ENCODE measurements at places on chromosomes 2 and 18.
A peak's percentile ranks its signal among the peaks of the same experiment; 100 is the strongest.

GRCh38 chr2:153953761-153954160 lies 82.0 kb downstream of the GALNT13 start:
- H3K27ac ChIP-seq = no peak overlapping the region
- no peaks in the 10 kb centered on the region for H3K27me3 ChIP-seq
- no peak for DNase-seq
- H3K4me3 ChIP-seq = no peak overlapping the region
- no peaks in the 10 kb centered on the region for H3K36me3 ChIP-seq

DNA sequence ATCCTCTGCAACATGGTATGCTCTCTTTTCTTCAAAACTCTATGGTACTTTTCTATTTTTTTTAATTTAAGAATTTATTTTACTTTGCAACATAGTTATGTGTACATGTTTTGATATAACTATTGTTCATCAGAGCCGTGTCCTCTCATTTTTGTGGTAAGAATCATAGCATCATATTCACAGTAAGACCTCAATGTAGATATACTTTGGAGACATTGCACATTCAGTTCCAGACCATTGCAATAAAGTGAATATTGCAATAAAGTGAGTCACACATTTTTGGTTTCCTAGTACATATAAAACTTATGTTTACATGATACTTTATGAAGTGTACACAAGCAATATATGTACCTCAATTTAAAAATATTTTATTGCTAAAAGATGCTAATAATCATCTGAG lies 22.7 kb upstream of the LINC00305 start:
- no peaks in the 10 kb centered on the region for H3K36me3 ChIP-seq
- no peak overlapping the region for H3K4me3 ChIP-seq
- H3K4me1 ChIP-seq = no peaks in the 10 kb centered on the region
- no peaks in the 10 kb centered on the region for H3K27me3 ChIP-seq
- DNase-seq = no peak

- no peaks in the 10 kb centered on the region for H3K36me3 ChIP-seq
- no peak overlapping the region for H3K4me3 ChIP-seq
- no peak overlapping the region for H3K27ac ChIP-seq
- no peaks in the 10 kb centered on the region for H3K4me1 ChIP-seq
- H3K27me3 ChIP-seq = peaks cover 18% of the 10 kb centered on the region
Measured at GRCh38 chr2:205948496-205948837, 137.5 kb downstream of the INO80D start.

- no peaks in the 10 kb centered on the region for H3K27me3 ChIP-seq
- no peak overlapping the region for H3K4me3 ChIP-seq
- no peak for DNase-seq
- H3K36me3 ChIP-seq = no peaks in the 10 kb centered on the region
Measured at GRCh38 chr2:64699712-64700111, 46.0 kb upstream of the SERTAD2 start.

GRCh38 chr2:228703152-228703551 lies 521.7 kb upstream of the SPHKAP start:
- no peak for DNase-seq
- H3K4me1 ChIP-seq = no peaks in the 10 kb centered on the region
- H3K27me3 ChIP-seq = no peaks in the 10 kb centered on the region
- no peaks in the 10 kb centered on the region for H3K36me3 ChIP-seq

DNA sequence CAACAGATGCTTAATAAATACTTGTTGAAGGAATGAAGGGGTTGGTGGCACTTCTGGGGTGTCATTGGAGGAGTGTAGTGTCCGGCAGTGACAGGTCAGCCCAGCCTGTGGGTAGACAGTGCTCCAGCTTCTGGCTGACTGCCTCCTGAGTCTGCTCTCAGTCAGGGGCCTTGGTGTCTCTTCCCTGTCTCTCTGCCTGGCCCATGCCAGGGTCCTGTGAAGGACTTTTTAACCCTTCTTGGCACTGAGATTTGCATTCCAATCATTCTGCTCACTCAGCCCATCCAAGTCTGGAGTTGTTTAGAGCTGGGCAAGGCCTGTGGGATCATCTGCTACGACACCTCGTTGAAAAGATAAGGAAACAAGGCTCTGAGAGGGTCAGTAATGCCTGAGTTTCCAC lies 1.4 kb upstream of the KCNK3 start:
- no peak overlapping the region for H3K4me3 ChIP-seq
- DNase-seq = no peak
- H3K27me3 ChIP-seq = peaks cover 33% of the 10 kb centered on the region
- H3K36me3 ChIP-seq = no peaks in the 10 kb centered on the region

- no peaks in the 10 kb centered on the region for H3K4me1 ChIP-seq
- no peak overlapping the region for H3K27ac ChIP-seq
- no peak for DNase-seq
- no peak overlapping the region for H3K4me3 ChIP-seq
- H3K27me3 ChIP-seq = no peaks in the 10 kb centered on the region
Measured at GRCh38 chr18:30106356-30106755, 936.2 kb downstream of the DSC3 start.

DNA sequence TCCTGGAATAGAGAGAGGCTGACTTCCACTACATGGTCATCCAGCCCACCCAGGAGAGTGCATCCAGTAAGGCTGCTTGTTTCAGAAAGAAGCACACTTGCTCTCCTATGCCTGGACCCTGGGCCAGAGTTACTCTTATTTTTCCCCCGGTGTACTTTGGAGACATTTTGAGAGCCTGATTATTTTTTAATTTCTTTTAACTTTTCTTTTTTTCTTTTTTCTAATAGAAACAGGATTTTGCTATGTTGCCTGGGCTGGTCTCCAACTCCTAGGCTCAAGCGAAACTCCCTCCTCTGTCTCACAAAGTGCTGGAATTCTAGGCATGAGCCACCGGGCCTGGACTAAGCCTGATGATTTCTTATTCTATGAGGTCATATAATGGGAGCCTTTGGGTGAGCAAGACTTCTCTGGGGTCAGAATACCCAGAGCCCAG lies 62.2 kb downstream of the RPL37A start:
- H3K36me3 ChIP-seq = no peaks in the 10 kb centered on the region
- no peak overlapping the region for H3K27ac ChIP-seq
- DNase-seq = no peak
- no peak overlapping the region for H3K4me3 ChIP-seq

GRCh38 chr18:13438507-13439056 lies 220.0 kb downstream of the LDLRAD4 start:
- no peak for DNase-seq
- H3K4me1 ChIP-seq = peaks cover 15% of the 10 kb centered on the region
- no peak overlapping the region for H3K27ac ChIP-seq
- no peaks in the 10 kb centered on the region for H3K27me3 ChIP-seq
- no peak overlapping the region for H3K4me3 ChIP-seq
- H3K36me3 ChIP-seq = no peaks in the 10 kb centered on the region

DNA sequence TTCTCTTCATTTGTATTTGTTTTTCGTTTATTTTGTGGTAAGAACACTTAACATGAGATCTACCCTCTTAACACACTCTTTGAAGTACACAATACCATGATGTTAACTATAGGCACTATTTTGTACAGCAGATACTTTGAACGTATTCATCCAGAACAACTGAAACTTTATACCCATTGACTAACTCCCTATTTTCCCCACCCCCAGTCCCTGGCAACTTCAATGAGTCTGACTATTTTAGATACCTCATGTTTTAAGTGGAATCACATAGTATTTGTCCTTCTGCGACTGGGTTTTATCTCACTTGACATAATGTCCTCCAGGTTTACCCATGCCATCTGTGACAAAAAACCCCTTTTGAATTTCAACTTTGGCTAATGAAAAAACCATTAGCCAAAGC lies 356.3 kb upstream of the CDH20 start:
- H3K36me3 ChIP-seq = no peaks in the 10 kb centered on the region
- H3K4me3 ChIP-seq = no peak overlapping the region
- H3K27me3 ChIP-seq = no peaks in the 10 kb centered on the region
- no peaks in the 10 kb centered on the region for H3K4me1 ChIP-seq
- no peak overlapping the region for H3K27ac ChIP-seq

GRCh38 chr18:79489051-79489898 lies 93.5 kb downstream of the NFATC1 start:
- H3K4me1 ChIP-seq = peaks cover 4% of the 10 kb centered on the region
- H3K27ac ChIP-seq = no peak overlapping the region
- H3K36me3 ChIP-seq = peaks cover 20% of the 10 kb centered on the region

GRCh38 chr18:22523481-22523880 lies 105.8 kb upstream of the CTAGE1 start:
- H3K27ac ChIP-seq = no peak overlapping the region
- no peaks in the 10 kb centered on the region for H3K4me1 ChIP-seq
- no peaks in the 10 kb centered on the region for H3K36me3 ChIP-seq
- DNase-seq = no peak

GRCh38 chr2:241072151-241072550 lies 29.9 kb downstream of the MTERF4 start:
- no peak overlapping the region for H3K27ac ChIP-seq
- H3K4me1 ChIP-seq = no peaks in the 10 kb centered on the region

DNA sequence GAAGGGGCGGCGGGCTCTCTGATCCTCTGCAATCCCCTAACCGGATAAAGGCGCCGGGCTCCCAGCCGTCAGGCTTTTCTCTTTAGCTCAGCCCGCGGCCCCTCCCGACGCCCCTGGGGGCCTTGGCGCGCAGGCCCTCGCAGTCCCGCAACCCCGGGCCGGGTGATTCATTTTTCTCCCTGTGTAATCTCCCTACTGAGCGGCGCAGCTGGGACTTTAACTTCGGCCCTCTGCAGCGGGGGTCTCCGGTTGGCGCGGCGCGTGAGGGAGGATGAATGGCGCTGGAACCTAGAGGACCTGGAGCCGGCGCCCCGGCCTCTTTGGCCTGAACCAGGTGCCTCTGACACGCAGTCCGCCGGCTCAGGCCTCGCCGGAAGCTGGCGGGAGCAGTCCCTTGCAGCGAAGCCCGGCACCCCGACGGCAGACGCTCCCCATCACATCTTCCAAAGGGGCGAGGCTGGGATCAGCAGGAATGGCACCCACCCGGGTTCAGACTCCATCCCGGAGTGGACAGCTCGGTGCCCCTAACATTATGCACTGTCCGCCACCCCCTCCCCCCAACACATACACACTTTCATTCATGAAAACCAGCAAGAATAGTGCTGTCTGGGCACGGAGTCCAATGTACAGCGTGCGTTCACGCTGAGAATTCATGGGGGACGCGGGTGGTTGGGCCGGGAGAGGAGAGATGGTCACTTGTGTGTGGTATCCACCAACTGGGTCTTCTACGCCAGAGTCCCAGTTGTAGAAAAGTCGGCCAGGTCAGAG lies 1.2 kb downstream of the CNGA3 start:
- no peaks in the 10 kb centered on the region for H3K36me3 ChIP-seq
- H3K27me3 ChIP-seq = peaks cover 47% of the 10 kb centered on the region
- H3K4me3 ChIP-seq = no peak overlapping the region
- H3K4me1 ChIP-seq = peaks cover 18% of the 10 kb centered on the region
- no peak overlapping the region for H3K27ac ChIP-seq

GRCh38 chr2:70981866-70982810 lies 3.7 kb downstream of the ANKRD53 start:
- peaks cover 2% of the 10 kb centered on the region for H3K36me3 ChIP-seq
- H3K27me3 ChIP-seq = no peaks in the 10 kb centered on the region
- H3K4me1 ChIP-seq = peaks cover 30% of the 10 kb centered on the region
- H3K4me3 ChIP-seq = no peak overlapping the region

DNA sequence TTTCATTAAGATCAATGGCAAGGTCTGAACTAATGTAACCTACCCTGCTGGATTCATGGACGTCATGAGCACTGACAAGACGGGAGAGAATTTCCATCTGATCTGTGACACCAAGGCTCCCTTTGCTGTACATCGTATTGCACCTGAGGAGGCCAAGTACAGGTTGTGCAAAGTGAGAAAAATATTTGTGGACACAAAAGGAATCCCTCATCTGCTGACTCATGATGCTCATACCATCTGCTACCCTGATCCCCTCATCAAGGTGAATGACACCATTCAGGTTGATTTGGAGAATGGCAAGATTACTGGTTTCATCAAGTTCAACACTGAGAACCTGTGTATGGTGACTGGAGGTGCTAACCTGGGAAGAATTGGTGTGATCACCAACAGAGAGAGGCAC lies 82.3 kb upstream of the NDUFV2 start:
- H3K27me3 ChIP-seq = no peaks in the 10 kb centered on the region
- H3K27ac ChIP-seq = no peak overlapping the region
- no peak for DNase-seq
- H3K36me3 ChIP-seq = no peaks in the 10 kb centered on the region
- no peak overlapping the region for H3K4me3 ChIP-seq

GRCh38 chr2:210620456-210620855 lies 64.1 kb downstream of the CPS1 start:
- H3K4me1 ChIP-seq = no peaks in the 10 kb centered on the region
- no peak overlapping the region for H3K27ac ChIP-seq
- H3K27me3 ChIP-seq = no peaks in the 10 kb centered on the region

- H3K27me3 ChIP-seq = no peaks in the 10 kb centered on the region
- peak overlapping the region; percentile 42 for H3K27ac ChIP-seq
- H3K4me3 ChIP-seq = no peak overlapping the region
Measured at GRCh38 chr2:216084547-216084946, 2.8 kb downstream of the TMEM169 start.

- no peak for DNase-seq
- H3K27me3 ChIP-seq = no peaks in the 10 kb centered on the region
- no peaks in the 10 kb centered on the region for H3K4me1 ChIP-seq
- no peak overlapping the region for H3K27ac ChIP-seq
- H3K36me3 ChIP-seq = no peaks in the 10 kb centered on the region
Measured at GRCh38 chr2:211854832-211855231, 683.8 kb downstream of the ERBB4 start.

GRCh38 chr2:128791120-128791984 lies 472.7 kb upstream of the HS6ST1 start:
- DNase-seq = no peak
- no peaks in the 10 kb centered on the region for H3K27me3 ChIP-seq
- no peaks in the 10 kb centered on the region for H3K36me3 ChIP-seq
- no peaks in the 10 kb centered on the region for H3K4me1 ChIP-seq
- H3K4me3 ChIP-seq = no peak overlapping the region

GRCh38 chr18:3816610-3817363 lies 366.8 kb downstream of the TGIF1 start:
- DNase-seq = no peak
- H3K36me3 ChIP-seq = no peaks in the 10 kb centered on the region
- H3K27me3 ChIP-seq = no peaks in the 10 kb centered on the region
- H3K27ac ChIP-seq = no peak overlapping the region
- no peaks in the 10 kb centered on the region for H3K4me1 ChIP-seq

GRCh38 chr2:190578158-190579057 lies 43.9 kb upstream of the NEMP2 start:
- no peak overlapping the region for H3K27ac ChIP-seq
- no peak for DNase-seq
- H3K4me3 ChIP-seq = no peak overlapping the region
- no peaks in the 10 kb centered on the region for H3K27me3 ChIP-seq
- H3K36me3 ChIP-seq = no peaks in the 10 kb centered on the region

DNA sequence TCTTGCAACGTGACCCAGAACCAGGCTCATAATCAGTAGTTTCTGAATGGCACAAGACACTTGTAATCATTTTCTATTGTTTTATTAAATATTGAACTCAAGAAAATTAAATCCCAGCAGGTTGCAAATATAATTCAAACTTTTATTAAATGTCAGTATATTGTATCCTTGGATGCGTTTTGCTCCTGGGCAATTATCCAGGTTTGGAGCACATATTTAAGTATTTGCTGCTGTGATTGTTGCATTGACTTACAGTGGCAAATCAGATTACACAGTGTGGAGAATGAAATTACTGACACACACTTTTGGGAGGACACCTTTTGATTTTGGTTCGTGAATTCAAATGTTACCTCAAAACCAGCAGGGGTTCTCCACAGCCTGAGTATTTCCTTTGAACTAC lies 27.1 kb upstream of the TMEM178A start:
- H3K36me3 ChIP-seq = no peaks in the 10 kb centered on the region
- H3K27me3 ChIP-seq = no peaks in the 10 kb centered on the region

All from natural killer cell (primary cell).